ENCODE measurements at places on chromosomes 2 and 18.
A peak's percentile ranks its signal among the peaks of the same experiment; 100 is the strongest.

DNA sequence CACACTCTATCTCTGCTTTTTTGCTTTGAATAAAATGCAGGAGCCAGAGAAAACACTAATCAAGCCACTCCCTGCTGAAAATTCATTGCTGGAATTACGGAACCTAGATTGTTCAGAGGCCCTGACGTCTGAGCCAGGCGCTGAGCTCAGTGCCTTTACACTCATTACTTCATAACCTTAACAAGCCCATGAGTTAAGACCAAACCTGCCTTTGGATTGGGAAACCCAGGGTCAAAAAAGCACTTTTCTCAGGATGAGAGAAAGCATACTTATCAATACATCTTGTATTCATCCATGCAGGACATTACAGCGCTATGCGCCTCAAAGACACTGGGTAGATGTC, 762 bp downstream of the INO80C start:
- peak overlapping the region; percentile 99 for H3K4me3 ChIP-seq
- no peaks in the 10 kb centered on the region for H3K36me3 ChIP-seq
- H3K27ac ChIP-seq: peak overlapping the region; percentile 100
- H3K27me3 ChIP-seq: no peaks in the 10 kb centered on the region
- no peak for DNase-seq

DNA sequence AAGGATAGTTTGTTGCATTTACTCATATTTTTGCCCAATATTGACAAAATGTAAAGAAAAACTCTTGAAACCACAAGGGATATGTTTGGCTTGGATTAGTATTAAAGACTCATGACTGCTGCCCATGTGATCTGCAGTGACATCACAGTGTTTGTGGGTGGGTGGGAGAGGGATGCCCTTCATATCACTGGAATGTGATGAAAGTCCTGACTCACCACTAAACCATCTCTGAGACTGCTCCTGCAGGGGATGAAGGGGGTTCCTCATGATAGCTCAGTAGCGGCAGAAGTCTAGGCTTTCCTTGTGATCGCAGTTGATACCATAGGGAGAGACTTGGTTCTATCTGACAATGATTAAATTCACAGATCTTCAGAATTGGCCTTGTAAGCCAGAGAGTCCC, 451.2 kb downstream of the CNTNAP5 start:
- no peaks in the 10 kb centered on the region for H3K27me3 ChIP-seq
- DNase-seq: no peak
- no peak overlapping the region for H3K27ac ChIP-seq
- H3K4me3 ChIP-seq: no peak overlapping the region

DNA sequence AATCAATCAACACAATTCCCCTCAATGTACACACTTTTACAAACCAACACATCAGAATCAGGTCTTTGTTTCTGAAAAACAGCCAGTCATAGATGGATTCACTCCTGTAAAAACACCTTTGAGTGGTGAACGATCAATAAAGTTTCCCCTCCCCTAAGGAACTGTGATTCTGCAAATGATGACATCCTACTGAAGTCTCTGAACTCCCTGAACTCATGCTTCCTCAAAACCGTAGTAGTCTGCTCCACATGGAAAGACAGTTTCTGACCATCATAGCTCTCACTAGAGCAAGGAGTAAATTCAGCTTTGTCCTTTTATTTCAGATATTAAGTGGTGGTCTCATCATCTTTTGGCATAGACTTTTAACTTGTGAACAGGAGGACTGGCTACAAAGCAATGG, 43.5 kb upstream of the ACTR3 start:
- H3K27ac ChIP-seq: no peak overlapping the region
- no peaks in the 10 kb centered on the region for H3K27me3 ChIP-seq
- H3K4me3 ChIP-seq: no peak overlapping the region
- H3K4me1 ChIP-seq: peaks cover 21% of the 10 kb centered on the region

DNA sequence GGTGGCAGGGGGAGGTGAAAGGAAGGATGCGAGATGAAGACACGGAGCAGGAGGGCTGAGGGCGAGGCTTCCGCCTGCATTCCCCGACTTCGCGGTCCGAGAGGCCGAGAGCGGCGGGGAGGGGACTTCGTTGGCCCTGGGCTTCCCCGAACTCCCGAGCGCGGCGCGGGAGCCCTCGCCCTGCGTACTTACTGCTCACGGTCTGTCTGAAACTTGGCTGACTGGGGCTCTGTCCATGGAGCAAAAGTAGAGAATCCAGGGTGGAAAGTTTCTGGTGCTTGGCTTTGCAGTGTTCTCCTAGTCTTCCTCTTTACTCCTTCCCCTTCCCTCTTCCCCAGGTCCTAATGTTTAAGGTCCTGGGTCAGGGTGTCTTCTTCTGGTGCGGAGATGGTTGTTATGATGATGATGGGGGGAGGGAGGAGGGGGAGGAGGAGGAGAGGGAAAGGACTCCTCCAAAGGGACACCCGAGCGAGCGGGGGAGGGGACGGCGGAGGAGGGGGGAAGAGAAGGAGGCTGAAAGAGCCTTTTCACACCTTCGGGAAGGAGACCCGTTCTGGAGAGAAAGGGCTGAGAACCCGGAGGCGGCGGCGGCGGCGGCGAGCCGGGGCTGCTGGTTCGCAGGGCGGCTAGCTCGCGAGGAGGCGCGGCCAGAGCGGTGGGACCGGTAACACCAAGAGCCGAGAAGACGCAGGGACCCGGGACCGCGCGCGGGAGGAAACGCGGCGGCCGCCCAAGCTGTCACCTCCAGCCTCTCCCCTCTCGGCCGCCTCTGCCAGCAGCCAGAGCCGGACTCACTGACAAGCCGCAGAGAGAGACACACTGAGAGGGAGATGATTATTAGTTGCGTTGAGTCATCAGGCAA, at the start of gene SATB2:
Gene SATB2, minus strand, starts transcription at position 793 of the 862 bp plus-strand sequence. CDS start 1,902 bp downstream, outside the sequence.
- peak within 1 kb of the TSS; percentile 12 for H3K27ac ChIP-seq
- DNase-seq: peak; percentile 58
- no peaks in the 10 kb centered on the region for H3K36me3 ChIP-seq
- peak within 1 kb of the TSS; percentile 69 for H3K4me3 ChIP-seq
- H3K4me1 ChIP-seq: peaks cover 23% of the 10 kb centered on the region

Measured in mesothelial cell of epicardium (in vitro differentiated cells).